ENCODE measurements at places on chromosomes 11 and 22.
A peak's percentile ranks its signal among the peaks of the same experiment; 100 is the strongest.

- DNase-seq: no peak
These were observed 20.7 kb downstream of the SUSD2 start for GRCh38 chr22:24201681-24202614.

DNA sequence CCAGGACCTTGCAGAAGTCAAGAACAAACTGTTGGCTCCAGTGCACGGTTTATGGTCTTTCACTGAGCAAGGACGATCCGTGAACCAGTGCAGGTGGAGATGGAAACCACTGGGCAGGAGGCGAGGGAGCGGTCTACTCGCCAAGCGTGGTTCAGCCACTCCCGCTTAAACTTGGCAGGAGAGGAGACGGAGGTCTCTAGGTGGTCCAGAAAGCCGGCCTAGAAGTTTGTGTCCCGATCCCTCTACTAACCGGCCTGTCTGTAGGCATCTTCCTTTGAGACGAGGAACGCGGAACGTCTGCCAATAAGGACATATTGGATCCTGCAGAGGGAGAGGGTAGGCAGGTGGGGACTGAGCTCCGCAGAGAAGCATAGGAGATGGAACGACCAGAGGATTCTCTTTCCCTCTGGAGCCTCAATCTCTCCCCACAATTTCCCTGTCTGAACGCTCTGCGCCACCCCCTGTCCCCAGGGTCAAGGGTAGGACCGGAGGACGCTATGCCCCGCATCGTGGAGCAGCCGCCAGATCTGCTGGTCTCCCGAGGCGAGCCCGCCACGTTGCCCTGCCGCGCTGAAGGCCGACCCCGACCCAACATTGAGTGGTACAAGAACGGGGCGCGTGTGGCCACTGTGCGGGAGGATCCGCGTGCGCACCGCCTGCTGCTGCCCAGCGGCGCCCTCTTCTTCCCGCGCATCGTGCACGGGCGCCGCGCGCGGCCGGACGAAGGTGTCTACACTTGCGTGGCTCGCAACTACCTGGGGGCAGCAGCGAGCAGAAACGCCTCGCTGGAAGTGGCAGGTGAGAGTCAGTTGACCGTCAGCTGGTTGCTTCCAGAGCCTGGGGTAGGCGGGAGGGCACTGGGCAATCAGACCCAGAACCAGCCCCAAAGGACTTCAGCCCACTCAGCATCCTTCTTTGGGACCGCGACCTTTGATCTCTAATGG lies 3.4 kb downstream of the ROBO3 start:
- DNase-seq: no peak

DNA sequence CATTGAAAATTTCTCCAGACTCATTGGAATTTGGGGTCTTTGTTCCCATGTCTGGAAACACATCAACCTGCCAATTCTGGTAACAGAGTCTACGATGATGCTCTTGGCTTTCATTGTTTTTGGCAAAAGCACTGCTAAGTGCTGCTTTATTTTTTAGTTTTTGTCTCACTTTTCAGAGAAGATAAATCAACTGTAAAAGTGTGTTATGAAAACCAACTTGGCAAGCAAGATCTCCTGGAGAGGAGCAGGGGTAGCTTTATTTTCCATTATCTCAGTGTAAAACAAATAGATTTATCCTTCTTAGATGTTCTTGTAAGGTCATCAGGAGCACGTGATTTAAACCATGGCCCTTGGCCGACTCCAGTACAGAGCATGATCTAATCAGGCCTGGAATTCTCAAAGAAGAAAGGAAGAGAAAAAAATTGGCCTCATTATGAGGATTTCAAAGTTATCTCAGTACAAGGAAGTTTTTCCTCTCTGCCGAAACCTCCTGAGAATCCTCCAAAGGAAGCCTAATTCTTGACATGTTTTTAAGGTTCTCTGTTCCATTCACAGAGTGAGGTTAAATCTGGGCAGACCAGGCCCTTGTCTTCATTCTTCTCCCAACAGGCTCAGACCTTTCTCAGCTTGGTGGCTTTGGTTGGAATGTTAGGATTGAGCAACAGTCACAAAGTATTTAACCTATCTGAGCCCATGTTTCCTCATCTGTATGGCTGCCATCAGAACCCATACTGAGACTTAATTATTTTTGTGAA lies 16.4 kb upstream of the PAMR1 start:
- DNase-seq: no peak

- no peak for DNase-seq
These were observed 988 bp downstream of the TNRC6B start for GRCh38 chr22:40178417-40179409.

DNA sequence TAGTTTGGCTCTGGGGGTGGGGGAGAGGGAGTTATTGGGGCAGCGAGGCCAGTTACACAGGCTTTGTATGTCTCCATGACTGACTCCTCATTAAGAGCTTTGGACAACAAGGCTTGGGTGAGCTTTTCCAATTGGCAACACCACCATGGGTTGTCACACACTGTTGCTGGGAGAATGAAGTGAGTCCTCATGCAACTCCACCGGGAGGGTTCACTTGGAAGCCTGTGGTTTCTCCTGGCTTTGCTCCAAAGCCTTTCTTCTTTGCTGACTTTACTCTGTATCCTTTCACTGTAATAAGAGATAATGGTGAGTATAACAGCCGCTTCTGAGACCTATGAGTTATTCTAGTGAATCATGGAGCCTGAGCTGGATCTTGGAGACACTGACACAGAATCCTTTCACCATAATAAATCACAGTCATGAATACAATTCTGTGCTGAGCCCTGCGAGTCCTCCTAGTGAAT lies 24.9 kb downstream of the EIF3F start:
- DNase-seq: no peak

DNA sequence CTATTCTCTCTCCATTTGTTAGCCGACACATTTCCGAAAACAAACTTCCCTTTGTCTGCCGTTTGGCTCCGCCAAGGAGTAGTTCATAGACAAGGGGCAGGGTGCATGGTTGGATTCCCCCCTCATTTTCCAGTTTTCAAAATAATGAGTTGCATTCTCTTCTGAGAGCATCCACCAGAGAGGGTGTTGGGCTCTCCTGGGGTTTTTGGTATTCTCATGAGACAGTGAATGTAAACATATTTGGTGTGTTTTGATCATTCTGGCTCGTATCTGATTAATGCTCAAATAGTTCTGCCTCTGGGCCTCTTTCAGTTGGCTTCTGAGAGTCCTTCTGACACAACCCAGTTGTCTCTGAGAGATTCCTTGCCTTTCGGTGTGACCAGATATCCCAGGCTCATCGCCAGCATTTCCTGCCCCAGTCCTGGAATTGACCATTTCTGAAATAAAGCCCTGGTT lies 21.7 kb downstream of the GRAMD4 start:
- DNase-seq: no peak

- no peak for DNase-seq
These were observed 42.5 kb upstream of the CDON start for GRCh38 chr11:126105022-126105747.

DNA sequence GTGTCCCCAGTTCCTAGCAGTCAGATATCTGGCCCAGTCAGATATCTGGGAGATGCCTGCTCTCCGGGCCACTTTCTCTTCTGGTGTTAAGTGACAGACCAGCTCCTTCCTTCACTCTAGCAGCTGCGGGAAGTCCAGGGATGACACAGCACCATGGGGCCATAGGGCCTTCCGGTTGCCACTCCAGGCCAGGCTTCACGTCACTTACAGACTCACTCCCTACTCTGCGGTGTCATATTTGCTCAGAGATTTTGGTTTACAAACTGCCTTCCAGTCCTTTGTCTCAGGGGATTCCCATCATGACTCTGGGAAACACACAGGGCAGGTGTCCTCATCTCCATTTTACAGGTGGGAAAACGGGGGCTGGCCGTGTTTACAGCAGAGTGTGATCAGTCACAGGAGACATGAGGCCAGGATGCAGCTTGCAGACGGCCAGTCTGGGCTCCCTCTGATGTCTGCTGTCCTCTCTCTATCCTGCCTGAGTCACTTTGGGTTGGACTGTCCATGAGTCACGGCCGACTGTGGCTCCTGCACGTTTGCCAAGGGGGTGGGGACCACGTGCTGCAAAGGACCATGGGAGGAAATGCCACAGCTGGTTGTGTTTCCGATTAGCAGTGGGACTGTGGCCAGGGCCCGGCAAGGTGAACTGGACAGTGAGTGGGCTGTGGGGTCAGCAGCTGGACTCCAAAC lies 8.2 kb upstream of the TBC1D22A start:
- DNase-seq: peak; percentile 98

DNA sequence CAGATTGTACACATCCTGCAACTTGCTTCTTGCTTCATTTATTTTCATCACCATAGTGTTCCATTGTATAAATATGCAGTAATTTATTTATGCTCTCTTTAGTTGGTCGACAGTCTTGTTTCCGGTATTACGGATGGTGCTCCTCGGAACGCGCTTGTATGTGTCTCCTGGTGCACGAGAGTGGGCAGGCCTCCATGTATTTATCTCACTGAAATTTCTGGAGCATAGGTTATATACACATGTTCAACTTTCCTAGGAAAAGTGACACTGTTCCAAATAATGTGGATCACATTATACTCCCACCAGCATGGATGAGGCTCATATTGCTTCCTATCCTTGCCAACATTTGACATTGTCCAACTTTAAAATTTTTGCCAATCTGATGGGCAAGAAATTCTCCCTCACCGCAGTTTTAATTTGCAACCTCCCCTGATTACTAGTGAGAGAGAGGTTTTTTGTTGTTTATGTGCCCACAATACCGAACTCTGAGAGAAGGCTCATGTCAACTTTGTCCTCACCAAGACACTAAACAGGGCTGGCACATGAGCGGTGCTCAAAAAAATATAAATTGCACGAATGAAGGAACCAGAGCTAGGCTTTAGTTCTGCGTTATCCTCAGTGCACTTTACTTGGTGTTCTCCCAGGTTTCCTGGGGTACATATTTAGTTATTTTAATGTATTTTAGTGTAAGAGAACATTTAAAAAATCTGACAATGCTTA lies 3.8 kb downstream of the CSNK2A3 start:
- no peak for DNase-seq

- DNase-seq: peak; percentile 52
These were observed 71.9 kb downstream of the MPPED1 start for GRCh38 chr22:43483669-43484068.

- no peak for DNase-seq
These were observed 626 bp downstream of the FLRT1 start for GRCh38 chr11:64036087-64037026.

- DNase-seq: no peak
These were observed 200.9 kb downstream of the MYO18B start for GRCh38 chr22:25942856-25943411.

- DNase-seq: peak; percentile 72
These were observed 697 bp upstream of the PAFAH1B2 start for GRCh38 chr11:117143390-117143789.

- no peak for DNase-seq
These were observed 90.6 kb downstream of the SYN3 start for GRCh38 chr22:32967386-32968101.

DNA sequence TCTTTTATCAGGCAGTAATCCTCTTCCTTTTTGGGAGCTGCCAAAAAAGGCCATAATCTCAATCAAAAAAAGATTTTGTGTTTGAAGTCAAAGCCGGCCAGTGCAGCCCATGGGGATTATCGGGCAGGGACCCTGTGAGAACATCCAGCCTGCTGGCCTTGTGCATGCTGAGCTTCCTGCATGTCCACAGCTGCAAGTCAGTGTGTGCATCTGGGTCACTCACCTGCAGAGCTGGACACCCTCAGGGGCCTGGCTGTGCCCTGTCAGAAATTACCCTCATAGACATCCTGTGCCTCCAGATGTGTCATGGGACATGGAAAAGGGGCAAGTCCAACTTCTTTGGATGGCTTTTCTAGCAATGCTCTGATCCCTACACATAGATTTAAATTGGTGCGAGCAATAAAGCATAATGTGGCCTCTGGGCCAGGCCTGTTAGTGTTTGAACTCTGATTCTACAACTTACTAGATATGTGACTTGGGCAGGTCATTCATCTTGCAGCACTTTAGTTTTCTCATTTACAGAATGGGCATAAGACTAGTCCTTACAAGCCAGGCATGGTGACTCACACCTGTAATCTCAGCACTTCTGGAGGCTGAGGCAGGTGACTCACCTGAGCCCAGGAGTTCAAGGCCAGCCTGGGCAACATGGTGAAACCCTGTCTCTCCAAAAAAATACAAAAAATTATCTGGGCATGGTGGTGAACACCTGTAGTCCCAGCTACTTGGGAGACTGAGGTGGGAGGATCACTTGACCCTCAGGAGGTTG lies 81.6 kb upstream of the LARGE1 start:
- no peak for DNase-seq

DNA sequence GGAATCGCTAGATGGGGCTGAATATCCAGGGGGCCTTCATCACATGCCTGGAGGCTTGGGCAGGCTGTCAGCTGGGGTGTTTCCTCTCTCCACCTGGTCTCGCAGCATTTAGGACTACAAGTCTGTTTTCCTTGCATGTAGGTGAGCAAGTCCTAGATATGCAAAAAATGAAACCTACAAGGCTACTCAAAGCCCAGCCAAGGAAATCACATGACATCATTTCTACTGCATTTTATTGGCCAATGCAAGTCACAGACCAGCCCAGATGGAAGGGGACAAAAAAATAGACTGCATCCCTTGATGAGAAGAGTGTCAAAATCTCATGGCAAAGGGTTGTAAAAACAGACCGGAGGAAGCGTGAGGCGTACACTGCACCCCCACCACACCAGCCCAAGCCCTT lies 9.6 kb upstream of the APOBEC3B start:
- no peak for DNase-seq

- DNase-seq: no peak
These were observed 151.8 kb upstream of the TTC12 start for GRCh38 chr11:113162592-113162962.

- DNase-seq: no peak
These were observed 995 bp downstream of the TMEM134 start for GRCh38 chr11:67468056-67468455.

- peak; percentile 90 for DNase-seq
These were observed 32.0 kb upstream of the RELT start for GRCh38 chr11:73344191-73344607.

GRCh38 chr11:43907028-43907975 lies 26.7 kb downstream of the ALKBH3 start:
- DNase-seq: no peak

GRCh38 chr22:29316141-29316828 lies 788 bp upstream of the RASL10A start:
- peak; percentile 64 for DNase-seq

GRCh38 chr11:111189466-111189865 lies 56.1 kb upstream of the POU2AF2 start:
- DNase-seq: no peak

- DNase-seq: no peak
These were observed 62.6 kb downstream of the PIWIL4 start for GRCh38 chr11:94629741-94630140.

DNA sequence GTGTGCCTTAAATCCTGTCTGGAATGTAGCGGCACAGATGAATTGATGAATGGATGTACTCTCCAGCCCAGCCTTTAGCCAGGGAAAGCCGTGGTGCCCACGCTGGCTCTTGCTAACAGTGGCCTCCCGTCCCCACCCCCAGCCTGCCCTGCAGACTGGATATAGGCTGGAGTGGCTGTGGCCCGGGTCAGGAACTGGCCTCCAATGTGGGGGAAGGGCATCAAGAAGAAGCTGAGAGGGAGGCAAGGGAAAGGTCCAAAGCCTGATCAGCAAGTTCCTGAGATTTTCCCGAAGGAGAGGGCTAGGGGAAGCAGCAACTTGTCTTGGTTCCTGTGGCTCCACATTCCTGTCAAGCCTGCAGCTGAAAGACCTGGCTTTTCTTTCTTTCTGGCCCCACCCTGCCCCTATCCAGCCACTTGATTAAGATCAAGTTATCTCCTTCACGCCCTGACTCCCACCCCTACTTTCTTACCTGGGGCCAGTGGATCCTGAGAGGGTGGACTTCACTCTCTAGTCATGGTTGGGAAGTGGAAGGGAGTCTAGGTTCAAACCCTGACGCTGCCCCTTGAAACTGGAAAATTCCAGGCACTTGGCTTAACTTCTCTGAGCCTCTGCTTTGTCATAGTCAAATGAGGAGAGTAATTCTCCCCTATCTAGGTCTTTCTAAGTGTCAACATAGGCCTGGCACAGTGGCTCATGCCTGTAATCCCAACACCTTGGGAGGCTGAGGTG lies 11.0 kb upstream of the MICALL1 start:
- DNase-seq: no peak
